ENCODE measurements at places on chromosomes 5 and 9.

DNA sequence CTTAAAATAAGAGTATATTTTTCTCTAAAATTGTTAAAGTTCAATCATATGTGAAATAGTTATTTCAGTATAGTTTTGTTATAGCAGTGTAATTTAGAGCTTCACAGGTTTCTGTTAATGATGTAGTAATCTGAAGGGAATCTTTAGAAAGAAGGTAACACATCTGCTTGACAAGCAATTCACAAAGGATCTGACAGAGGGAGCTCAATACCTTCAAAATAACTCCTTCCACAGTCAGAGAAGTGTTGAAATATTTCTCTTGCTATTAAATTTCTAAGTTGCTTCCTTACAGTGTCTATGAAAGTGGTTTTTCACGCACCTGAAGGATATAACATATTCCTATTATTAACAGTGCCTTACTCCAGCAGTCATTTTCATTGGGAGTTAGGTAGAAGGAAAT, 44.9 kb downstream of the SLC25A51 start:
- no peak for DNase-seq

GRCh38 chr9:88266416-88266815, 121.8 kb upstream of the SPIN1 start:
- DNase-seq, result no peak

DNA sequence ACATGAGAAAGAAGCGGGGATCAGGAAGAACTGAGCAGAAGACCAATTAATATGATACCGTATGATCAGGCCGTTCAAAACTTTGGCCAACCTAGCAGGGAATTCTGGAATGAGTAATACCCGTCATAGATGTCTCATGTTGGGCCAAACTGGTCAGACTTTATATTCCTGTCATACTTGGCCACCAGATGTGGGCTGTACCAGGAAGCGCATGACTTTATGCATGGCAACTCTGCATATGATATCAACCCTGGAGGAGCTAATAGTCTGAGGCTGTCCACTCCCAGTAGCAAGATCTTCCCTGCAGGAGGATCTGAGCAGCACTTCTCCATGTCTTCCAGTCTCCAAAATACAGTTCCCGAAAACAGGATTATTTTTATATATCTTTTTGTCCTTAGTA, 68.5 kb upstream of the NAA35 start:
- no peak for DNase-seq

DNA sequence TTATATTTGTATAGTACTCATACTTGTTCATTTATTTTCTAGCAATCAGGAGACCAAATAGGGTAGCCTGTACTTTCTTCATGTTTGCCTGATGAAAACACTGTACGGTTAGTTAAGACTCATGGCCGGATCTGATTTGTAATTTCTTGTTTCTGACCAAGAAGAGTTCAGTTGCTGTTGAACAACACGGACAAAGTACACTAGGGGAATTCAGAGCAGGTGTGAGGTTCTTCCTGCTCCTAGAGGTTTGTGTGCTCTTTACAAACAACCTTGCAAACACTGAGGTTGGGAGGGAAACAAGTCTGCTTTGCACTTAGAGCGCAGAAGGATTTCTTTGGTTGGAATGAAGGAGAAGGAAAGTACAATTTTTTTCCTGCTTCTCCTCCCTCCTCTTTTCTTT, 69.7 kb downstream of the TRIO start:
- no peak for DNase-seq

GRCh38 chr5:58087123-58087522, 372.8 kb downstream of the PLK2 start:
- DNase-seq, result no peak

DNA sequence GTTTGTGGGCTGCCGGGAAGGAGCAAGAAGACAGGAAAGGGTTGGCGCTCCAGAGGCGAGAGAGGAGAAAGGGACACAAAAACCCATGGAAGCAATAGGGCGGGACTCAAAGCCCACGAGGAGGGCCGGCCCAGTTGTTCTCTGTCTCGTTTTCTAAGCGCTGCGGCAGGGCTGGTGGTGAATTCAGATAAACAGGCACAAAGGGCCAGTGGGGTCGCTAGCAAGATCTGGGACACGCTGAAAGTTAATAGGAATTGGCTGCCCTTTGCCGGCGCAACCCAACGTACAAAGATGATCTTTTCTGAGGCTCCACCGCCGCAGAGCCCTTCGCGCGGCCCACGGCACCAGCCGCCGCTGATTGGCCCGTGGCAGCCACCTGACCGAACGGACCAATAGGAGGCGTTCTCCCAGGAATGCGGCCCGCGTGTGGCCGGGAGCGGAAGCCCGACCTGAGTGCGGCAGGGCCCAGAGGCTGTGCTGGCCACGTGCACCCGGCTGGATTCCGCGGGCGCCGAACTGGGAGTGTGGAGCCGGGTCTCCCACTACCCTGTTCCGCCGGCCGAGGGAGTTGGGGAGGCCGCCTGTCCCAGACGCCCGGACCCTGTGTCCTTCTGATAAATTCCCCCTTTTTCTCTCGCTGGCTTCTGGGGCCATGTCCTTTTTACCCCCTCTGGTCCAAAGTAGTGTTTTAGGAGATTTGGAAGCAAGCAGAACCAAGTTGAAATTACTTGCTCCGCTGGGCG, 16.8 kb upstream of the NSD1 start:
- no peak for DNase-seq

- no peak for DNase-seq
Observed at GRCh38 chr5:40037713-40038112, 612.9 kb upstream of the DAB2 start.

DNA sequence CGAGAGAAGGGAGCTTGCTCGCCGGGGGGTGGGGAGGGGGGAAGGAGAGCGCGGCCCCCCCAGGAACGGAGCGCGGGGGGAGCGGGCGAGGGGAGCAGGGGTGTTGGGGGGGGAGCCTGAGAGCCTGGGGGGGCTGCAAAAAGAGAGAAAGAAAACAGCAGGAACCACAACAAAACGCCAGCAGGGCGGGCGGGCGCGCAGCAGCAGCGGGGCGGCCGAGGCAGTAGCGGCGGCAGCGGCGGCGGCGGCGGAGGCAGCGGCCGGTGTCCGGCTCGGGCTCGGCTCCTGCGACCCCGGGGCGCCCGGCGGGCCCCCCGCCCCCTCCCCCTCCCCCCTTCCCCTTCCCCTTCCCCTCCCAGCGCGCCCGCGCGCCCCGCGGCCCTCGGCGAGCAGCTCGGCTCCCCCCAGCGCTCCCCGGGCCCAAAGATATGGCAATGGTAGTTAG, 1.6 kb downstream of the NR2F1 start:
- DNase-seq, result no peak

DNA sequence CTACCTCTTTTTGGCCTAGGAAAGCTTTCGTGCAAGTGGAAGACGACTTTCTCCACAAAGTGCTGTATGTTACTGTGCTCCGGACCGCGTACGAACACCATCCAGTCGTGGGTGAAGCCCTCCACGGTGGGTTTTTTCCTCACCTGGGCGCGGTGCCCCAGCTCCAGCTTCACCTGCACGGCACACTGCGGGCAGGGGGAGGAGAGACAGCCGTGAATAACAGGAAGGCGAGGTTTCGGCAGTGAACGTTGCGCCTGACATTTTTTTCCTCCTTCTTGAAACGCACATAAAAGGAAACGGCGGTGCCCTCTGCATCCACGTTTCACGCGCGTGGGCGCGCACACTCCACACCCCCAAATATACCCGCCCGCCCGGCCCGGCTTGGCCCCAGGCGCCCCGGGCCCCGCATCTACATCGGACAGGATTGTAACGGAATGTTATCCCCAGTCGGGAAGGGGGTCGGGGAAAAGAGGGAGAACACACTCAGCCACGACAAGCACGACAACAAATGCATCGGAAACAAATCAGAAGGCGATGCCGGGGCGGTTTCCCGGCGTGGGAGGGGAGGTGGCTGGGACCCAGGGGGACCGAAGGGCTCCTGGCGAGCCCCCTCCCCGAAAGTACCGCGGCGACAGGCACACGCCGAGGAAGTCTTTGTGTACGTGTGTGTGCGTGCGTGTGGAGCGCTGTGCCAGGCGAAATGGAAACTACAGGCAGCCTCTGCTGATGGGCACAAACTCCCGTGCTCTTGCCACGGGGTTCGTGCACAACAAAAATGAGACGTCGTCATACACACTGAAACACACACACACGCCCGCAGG, 1.4 kb downstream of the MLLT3 start:
- no peak for DNase-seq

- DNase-seq, result no peak
Observed at GRCh38 chr9:107460153-107461023, 29.2 kb downstream of the KLF4 start.

DNA sequence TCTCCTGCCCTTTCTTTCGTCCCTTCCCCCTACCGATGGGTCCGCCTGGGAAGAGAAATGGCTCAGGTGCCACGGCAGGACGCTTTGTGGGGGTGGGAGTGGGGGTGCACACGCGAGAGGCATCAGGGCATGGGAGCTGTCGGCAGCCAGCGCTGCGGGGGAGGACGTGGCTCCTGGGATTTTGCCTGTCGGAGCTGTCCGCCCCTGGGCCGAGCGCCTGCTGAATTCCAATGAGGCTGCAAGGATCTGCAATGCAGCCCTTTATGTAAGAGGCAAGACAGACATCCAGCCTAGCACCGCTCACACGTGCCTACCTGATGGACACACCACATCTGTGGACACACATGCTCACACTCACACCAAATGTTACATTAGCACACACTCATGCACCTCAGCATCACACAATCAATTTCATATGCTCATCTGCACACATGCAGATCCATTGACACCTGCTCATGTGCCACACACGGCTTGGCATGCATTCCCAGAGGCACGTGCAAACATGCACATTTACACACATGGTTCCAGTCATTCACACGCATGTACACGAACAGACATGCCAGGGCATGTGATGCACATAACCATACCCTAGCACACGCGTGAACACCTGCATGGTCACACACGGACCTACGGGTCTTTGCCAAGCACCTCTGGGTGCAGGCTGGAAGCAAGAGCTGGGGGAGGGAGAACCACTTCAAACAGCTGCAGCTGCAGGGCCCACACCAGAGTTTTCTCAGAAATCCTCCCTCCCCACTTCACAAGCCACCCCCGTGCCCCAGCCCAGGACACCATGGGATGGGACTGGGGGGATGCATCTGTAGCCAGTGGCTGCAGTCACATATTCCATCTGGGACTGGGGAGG, 1.4 kb downstream of the GRIN1 start:
- DNase-seq, result no peak

All from HTR-8/SVneo (cell line).